Inflammatory macrophage (primary cell): ENCODE measurements at places on chromosomes 2 and 18.

DNA sequence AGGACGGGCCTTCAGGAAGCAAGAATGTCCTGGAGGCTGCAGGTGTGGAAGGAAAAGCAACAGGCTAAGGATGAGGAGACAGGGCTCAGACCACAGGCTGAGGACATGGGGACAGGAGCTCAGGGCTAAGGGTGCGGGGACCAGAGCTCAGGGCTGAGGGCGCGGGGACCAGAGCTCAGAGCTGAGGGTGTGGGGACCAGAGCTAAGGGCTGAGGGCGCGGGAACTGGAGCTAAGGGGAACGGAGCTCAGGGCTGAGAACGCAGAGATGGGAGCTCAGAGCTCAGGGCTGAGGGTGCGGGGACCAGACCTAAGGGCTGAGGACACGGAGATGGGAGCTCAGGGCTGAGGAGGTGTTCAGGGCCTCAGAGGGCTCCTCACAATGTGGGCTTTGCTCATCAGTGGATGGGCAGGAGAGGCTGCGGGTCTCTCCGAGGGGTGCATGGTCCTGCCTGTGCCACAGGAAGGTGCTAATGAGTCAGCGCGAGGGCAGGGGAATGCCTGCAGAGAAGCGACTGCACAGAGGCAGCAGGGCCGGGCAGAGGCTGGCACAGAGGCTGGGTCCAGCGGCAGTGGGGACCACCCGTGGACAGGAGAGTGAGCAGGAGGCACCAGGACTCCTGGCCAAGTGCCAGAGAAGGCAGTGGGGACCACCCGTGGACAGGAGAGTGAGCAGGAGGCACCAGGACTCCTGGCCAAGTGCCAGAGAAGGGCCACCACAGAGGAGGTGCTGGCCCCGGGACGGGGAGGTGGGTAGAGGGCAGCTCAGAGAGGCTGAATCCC, 271.7 kb downstream of the TWIST2 start:
- no peak for DNase-seq

GRCh38 chr2:100186126-100186525, 43.7 kb upstream of the AFF3 start:
- no peak for DNase-seq

- DNase-seq: no peak
Measured at GRCh38 chr2:188314314-188315054, 22.8 kb downstream of the GULP1 start.

- no peak for DNase-seq
Measured at GRCh38 chr2:169358016-169358415, 4.3 kb downstream of the LRP2 start.

GRCh38 chr2:178882666-178883440, 75.6 kb upstream of the TTN start:
- no peak for DNase-seq

- no peak for DNase-seq
Measured at GRCh38 chr18:27778441-27778840, 398.5 kb downstream of the CDH2 start.

GRCh38 chr2:103809941-103810441, 1043.9 kb upstream of the POU3F3 start:
- DNase-seq: no peak

GRCh38 chr2:42372474-42373200, 11.6 kb upstream of the COX7A2L start:
- DNase-seq: no peak

- no peak for DNase-seq
Measured at GRCh38 chr2:69190743-69191404, 177.9 kb downstream of the ANTXR1 start.

DNA sequence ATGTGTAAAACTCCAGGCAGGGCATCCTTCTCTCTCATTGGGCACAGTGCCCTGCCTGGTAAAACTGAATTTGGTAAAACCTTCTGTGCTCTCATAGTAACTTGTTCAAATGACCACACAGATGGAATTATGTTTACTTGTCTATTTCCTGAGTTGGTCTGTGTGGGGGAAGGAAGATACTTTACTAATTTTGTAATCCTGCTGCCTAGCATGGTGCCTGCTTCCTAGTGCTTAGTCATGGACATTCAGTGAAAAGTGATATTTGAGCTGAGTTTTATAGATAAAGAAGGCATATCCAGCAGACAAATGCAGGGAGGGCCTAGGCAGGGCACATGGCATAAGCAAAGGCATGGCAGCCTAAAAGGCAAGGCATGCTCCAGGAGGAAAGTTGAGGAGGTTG, 199.4 kb downstream of the FSHR start:
- DNase-seq: no peak

DNA sequence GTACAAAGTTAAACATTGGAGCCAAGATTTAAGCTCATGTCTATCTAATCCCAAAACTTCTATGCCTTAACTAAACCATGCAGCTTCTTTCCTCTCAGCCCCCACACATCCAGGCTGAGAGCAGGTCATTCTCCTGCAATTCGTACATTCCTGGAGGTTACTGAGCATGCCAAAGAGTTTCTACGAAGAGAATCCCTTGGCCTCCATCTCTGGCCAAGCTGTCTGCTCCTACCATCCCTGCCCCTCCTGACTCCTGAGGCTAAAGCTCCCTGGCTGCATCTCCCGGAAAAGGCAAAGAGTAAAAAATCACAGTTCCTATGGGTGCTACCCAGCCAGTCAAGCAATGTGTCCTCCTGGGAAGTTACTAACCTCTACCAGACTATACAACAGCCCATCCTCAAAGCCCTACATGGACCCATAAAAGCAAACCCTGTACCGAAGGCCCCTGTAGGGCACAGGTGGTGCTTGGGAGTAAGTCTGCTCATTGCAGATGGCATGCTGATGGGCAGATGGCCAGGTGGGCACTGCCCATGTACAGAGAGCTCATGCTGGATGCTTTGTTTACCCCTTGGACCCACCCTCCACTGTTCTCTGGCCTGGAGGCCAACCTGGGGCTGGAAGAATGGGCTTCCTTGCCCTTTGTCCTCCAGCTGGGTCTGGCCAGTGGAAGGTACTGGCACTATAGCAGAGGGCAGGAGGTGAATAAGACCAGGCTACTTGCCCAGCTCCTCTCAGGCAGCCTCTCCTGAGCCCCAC, 99.5 kb downstream of the TTC32 start:
- no peak for DNase-seq

- no peak for DNase-seq
Measured at GRCh38 chr2:225027061-225027762, 15.1 kb downstream of the DOCK10 start.

DNA sequence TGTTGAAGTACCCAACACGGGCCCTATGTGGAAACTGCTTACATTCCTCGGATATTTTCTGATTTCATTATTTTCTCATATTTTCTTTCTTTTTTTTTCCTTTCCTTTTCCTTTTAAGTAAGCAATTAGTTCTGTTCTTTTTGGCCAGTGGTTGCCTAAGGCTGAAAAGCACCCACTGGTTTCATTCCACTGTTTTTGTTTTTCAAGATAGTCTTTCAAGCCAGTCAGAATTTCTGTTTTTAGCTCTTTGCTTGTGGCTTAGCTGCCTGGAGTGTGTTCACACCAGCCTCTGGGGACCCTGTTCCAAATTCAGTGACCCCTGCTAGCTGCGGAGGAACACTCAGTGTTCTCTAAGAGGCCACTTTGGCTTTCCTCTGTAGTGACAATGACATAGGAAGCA, 73.6 kb downstream of the NRP2 start:
- DNase-seq: no peak
